Effector memory CD8-positive, alpha-beta T cell (primary cell): ENCODE measurements at places on chromosomes 4 and X.

DNA sequence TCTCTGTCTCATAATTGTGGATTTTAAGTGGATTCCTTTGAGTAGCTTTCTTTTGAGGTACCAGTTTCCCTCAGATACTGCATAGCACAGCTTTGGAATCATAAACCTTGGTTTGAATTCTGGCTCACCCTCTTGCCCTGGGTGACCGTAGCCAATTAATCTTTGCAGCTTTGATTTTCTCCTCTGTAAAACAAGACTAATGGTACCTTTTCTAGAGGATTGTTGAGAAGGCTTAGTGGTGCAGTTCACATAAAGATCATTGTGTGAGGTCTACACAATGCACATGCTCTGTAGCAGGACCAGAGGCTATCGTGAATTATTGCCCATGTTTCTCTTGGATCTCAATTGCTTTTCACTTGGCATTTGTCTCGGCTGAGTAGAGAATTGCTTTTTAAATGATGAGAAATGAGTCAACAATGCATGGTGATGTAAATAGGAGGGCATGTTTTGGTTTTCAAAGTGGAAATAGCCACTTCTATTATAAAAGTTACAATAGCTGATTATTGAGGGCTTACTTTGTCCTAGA, 47.9 kb downstream of the TMEM131L start:
- DNase-seq = no peak

GRCh38 chr4:142081025-142081424, 444.6 kb downstream of the IL15 start:
- no peak for DNase-seq

DNA sequence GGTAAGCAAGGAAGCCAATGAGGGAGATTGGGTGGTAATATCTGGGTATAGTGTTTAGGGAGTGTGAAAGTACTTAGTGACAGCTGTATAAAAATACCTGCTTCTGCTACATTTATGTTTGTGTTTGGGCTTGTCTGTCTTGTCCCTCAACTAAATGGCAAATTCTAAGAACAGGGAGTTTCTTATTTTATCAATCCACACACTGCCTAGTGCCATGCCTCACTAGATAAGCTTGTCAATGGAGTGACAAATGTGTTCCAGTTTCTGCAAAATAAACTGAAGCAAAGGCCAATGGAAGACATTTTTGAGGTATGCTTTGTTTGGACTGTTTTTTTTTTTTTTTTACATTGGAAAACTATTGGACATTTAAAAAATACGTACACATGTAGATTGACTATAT, 418.0 kb downstream of the SH2D1A start:
- DNase-seq = no peak

GRCh38 chrX:24479924-24480323, 14.8 kb downstream of the PDK3 start:
- DNase-seq = peak; percentile 62

DNA sequence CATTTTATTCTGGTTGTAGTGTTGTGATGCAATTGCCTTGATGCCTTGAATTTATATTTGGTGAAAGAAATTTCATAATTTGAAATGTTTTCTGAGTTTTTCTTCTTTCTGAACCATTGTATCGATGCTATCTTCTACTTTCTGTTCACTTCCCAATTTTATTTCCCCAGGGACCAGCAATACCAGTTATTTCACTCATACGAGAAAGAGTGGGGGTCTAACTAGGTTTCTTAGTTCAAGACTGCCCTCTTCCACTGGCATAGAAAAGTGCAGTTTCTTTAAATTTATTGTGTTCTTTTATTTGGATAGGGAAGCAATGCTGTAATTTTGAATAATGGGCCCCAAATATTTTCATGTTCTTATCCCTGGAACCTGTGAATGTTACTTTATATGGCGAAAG, 544.0 kb upstream of the ADGRL3 start:
- no peak for DNase-seq
